NCI-H1105 treated with DMSO at 0.1 percent for 48 hours (cell line): ENCODE measurements at places on chromosomes 11 and 22.

DNA sequence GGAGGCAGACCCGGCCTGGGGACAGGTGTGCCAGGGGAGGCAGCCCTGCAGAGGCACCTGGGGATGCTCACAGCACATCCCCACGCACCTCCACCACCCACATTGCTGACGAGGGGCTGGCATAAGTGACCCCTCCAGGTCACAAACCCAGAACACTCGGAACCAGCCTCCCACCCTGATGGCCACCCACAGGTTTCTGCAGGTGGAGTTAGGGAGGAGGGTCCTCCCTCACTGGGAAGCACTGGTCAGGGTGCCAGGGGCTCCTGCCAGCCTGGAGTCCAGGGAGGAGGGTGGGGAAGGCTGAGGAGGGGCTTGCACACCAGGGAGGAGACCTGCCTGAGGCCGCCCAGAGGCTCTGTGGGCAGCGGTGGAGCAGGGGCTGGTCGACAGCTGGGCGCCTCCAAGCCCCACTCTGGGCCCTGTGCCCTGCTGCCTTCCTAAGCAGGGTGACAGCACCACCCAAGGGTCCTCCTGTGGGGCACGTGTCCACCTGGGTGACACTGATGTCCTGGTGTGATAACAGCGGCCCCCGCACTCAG lies 51.0 kb upstream of the CARS1 start:
- DNase-seq = no peak

DNA sequence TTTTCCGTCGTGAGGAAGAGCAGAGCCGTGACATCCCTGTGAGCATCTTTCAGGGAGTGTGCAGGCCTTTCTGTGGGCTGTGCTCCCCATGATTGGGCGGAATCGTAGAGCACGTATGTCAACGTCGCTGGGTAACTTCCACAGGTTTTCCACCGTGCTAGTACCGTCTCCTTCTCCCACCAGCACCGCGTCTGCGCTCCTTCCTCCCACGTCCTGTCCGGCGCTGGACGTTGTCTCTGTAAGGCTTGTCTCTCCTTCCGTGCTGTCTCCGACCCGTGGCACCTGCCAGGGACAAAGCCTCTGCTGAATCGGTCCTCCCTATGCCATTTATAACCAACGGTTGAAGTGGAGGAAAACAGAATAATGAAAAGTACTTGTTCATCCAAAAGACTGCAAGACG lies 386.7 kb downstream of the BRD1 start:
- DNase-seq = no peak

GRCh38 chr22:32354360-32355351 lies 3.0 kb upstream of the RFPL3 start:
- DNase-seq = no peak

GRCh38 chr11:8068605-8069221 lies 12.3 kb upstream of the TUB start:
- peak; percentile 72 for DNase-seq

- DNase-seq = peak; percentile 41
Observed at GRCh38 chr11:64713016-64713707, 9.8 kb downstream of the NRXN2 start.

DNA sequence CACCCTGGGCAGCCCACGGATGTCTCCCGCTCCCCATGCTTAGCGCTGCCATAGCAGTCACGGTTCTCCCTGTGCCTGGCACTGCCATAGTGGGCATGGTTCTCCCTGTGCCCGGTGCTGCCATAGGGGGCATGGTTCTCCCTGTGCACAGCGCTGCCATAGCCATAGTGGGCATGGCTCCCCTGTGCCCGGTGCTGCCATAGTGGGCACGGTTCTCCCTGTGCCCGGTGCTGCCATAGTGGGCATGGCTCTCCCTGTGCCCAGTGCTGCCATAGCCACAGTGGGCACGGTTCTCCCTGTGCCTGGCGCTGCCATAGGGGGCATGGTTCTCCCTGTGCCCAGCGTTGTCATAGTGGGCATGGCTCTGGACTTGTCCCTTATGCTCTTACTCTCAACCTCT lies 19.9 kb upstream of the ARAP1 start:
- DNase-seq = no peak

GRCh38 chr11:62148271-62148980 lies 24.6 kb downstream of the INCENP start:
- no peak for DNase-seq

GRCh38 chr22:46596032-46596441 lies 24.1 kb upstream of the GRAMD4 start:
- DNase-seq = no peak

GRCh38 chr11:44573333-44573732 lies 7.9 kb downstream of the CD82 start:
- no peak for DNase-seq

DNA sequence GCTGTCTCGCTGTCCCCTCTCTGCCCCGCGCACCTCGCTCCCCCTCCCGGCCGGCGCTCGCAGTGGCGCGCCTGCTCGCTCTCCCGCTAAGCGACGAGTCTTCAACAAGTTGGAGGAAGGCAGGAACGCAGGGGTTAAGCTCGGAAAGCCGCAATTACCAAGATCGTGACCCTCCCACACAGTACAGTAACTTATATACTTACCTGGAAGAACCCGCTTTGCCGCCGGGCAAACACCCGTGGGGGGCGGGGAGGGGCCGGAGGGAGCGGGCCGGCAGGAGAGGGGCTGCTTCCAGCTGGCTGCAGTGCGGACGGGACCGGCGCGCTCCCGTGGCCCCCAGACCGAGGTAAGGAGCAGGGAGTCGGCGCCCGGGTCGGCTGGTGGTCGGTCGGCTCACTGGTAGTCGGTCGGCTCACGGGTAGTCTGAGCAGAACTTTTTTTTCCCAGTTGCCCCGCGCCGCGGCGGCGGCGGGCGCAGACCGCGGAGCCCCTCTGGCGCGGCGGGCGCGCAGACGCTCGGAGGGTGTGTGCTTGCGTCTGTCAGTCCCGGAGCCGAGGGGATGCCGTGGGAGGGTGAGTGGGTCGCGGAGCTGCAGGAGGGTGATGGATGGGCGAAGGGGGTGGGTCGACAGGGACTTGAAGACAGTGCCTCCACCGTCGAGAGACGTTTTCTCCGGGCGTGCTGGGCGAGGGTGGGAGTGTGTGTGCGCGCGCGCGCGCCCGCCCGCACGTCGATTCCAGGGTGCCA lies 101.2 kb upstream of the HSD17B12 start:
- peak; percentile 50 for DNase-seq

- DNase-seq = no peak
Observed at GRCh38 chr11:65416841-65417701, 5.5 kb upstream of the NEAT1 start.

DNA sequence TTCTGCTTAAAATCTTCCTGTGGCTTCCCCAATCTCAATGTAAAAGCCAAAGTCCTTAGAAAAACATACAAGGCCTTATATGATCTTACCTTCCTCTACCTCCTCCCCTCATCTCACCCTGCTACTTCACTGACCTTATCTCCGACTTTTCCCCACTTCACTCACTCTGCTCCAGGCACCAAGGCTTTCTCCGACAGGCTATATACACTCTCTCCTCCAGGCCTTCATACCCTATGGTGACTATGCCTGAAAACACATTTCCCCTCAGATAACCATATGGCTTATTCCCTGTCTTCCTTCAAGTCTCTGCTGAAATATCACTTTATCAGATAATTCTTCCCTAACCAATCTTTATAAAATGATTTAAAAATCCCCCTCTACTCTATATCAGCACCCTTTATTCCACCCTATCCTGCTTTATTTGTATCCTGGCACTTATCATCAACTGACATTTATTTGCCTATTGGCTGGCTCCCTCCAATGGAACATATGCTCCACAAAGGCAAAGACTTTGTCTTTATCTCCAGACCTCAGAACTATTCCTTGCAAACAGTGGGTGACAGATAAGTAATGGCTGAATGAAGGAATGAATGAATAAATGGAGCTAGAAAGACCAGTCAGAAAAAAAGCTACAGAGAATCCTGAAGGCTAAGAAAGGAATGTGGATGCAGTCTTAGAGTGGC lies 52.7 kb downstream of the PAK1 start:
- no peak for DNase-seq

DNA sequence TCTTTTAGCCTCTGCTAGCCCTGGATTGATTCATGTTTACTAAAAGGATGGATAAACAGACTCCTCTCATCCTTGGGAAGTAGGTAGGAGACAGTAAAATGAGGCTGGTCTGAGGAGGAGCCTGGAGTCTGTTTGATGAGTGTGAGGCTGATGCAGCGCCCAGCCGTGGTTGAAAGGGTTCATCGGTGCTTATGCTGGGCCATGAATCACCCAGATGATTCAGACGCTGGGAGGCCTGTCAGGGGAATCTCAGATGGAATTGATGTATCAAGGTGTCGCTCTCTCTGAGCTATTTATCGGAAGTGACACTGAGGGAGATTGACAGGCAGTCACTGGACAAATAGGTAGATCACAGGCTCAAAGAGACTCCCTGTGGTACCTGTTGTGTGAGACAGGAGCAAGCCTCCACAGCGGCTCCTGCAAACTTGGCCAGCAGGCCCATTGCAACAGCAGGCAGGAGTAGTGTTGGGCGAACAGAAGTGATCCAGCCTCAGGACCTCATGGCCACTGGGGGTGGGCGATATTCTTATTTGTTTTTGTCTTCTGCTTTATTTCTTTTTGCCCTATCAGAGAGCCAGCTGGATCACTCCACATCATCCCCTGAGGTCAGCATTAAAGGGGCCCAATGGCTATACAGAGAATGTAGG lies 109.9 kb upstream of the CADM1 start:
- DNase-seq = no peak

- no peak for DNase-seq
Observed at GRCh38 chr22:17929909-17930308, 94.5 kb downstream of the MICAL3 start.

DNA sequence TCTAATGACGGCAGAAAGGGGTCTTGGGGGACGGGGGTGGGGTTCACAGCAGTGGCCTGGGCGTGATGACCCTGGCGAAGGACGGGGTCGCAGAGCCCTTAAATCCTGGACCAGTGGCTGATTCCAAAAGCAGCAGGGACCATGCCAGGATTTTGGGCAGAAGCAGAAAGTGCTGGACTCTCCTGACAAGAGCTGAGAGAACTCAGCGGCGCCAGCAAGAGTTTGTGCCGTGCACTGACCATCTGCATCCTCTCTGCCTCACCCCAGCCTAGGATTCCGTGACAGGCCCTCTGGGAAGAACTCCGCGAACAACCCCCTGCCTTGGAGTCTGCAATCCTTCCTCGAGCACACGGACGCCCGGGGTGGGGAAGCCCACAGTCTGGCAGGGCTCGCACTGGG lies 644 bp upstream of the NDUFV1 start:
- DNase-seq = no peak

DNA sequence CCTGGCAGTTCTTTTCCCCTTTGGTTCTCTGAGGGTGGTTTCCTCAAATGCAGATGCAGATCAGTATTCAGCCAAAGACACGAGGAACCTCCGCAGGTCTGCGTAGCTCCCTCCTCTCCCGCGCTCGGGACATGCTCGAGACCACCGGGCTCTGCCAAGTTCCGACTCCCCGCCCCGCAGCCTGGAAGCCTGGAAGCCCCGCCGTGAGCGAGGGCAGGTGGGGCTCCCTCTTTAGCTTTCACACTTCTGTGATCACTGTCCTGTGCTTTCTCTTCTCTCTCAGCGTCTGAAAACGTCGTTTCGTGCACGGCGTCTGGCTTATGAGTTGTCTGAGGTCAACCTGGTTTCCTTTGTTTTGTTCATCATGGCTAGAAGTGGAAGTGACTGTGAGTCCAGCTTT lies 26.6 kb downstream of the ZBED4 start:
- DNase-seq = no peak

GRCh38 chr22:44532552-44532951 lies 34.5 kb upstream of the RTL6 start:
- no peak for DNase-seq

GRCh38 chr11:786235-787083 lies 3.4 kb downstream of the CEND1 start:
- DNase-seq = no peak

- no peak for DNase-seq
Observed at GRCh38 chr11:10261821-10262220, 32.2 kb downstream of the SBF2 start.

DNA sequence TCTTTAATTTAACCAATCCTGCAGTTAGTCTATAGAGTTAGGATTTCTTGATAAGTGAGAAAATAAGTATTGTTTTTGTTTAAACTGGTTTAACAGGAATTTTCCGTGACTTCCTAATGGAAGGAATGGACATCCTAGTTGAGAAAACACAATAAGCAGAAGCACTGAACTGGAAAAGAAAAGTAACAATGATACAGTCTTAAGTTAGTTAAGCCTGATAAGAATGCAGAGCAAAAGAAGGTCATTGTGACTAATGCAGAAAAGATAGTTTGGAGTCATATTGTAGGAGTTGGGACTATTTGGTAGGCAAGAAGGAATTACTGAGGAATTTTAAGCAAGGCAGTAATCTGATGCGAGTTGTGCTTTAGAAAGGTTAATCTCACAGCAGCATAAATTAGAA lies 11.7 kb downstream of the RNF141 start:
- no peak for DNase-seq

DNA sequence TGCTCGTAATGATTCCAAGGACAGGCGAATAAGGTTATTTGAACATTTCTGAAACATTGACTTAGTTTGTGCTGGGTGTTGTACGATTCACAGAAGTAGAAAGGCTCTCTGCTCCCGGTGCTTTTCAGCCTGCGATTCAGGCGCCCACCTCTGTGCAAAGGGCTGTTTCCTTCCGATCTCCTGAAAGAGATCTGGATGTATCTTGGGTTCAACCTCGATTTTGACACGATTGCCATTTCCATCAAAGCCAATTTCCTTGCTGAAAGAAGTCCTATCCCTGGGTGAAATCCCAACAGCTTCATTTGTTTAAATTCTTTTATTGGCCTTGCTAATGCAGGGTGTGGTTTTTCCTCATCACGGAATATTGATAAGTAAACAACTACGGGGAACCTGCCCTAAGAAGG lies 1.1 kb upstream of the ZC3H12C start:
- DNase-seq = no peak

GRCh38 chr11:43119275-43119970 lies 192.4 kb upstream of the API5 start:
- DNase-seq = no peak

DNA sequence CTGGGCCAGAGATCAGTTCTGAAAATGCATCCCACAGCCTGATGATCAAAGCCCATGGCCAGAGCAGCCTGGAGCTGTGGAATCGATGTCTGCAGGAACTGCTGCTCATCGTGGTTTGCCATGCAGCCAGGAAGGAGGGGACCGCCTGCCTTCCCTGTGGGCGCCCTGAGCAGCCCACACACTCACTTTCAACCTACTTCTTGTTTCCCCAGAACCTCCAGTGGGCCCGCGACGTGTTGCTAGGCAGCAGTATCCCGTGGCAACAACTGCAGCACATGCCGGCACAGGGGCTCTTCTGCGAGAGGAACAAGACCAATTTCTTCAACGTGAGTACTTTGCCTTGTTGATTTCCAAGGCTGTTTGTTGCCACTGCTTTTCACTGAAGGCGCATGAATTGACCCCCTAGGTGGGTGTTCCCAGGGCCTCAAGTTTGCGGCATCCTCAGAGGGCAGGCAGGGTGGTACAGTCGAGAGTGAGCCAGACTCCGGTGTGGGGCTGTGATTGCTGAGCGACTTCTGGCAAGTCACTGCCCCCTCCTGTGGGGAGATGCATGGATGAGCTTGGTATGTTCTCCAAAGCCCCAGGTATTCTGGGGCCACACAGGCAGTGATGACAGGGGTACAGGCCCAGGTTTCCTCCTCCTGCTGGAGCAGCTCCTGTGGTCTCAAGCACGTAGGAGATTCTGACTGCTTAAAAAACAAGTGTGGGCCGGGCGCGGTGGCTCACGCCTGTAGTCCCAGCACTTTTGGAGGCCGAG lies 47.0 kb upstream of the SUSD2 start:
- DNase-seq = no peak
